ENCODE measurements at places on chromosomes 11 and 22.
A peak's percentile ranks its signal among the peaks of the same experiment; 100 is the strongest.

DNA sequence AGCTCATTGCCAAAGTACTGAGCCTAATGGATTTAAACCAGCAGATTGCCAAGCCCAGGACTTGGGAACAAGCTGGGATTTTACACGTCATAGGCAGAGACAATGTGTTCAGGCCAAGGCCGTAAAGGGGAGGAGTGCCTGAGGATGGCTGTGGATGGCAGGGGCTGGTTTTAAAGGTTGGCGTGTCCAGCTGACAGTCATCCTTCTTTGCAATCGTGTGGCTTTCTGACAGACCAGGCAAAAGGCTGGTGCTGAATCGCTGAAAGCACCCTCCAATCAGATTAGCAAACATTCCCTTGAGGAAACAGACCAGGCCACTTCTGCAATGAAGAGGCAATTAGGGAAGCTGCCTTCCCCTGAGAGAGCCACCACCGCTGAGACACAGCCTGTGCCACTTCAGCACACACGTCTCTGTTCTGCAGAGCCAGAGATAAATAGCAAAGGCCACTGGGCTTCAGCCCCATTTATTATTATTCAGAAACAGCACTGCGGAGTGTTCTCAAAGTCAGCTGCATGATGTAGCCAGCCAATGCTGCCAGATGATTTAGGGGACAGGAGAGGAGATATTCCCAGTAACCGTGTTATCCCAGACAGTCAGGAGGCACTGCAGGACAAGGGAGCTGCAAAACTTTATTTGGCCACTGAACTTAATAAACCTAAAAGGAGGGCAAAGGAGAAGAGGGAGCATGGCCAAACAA, 54.2 kb upstream of the CSNK2A3 start:
- no peak for DNase-seq

- no peak for DNase-seq
Observed at GRCh38 chr11:65793144-65793581, 6.3 kb downstream of the OVOL1 start.

- no peak for DNase-seq
Observed at GRCh38 chr22:21628386-21629254, 1.2 kb downstream of the YDJC start.

DNA sequence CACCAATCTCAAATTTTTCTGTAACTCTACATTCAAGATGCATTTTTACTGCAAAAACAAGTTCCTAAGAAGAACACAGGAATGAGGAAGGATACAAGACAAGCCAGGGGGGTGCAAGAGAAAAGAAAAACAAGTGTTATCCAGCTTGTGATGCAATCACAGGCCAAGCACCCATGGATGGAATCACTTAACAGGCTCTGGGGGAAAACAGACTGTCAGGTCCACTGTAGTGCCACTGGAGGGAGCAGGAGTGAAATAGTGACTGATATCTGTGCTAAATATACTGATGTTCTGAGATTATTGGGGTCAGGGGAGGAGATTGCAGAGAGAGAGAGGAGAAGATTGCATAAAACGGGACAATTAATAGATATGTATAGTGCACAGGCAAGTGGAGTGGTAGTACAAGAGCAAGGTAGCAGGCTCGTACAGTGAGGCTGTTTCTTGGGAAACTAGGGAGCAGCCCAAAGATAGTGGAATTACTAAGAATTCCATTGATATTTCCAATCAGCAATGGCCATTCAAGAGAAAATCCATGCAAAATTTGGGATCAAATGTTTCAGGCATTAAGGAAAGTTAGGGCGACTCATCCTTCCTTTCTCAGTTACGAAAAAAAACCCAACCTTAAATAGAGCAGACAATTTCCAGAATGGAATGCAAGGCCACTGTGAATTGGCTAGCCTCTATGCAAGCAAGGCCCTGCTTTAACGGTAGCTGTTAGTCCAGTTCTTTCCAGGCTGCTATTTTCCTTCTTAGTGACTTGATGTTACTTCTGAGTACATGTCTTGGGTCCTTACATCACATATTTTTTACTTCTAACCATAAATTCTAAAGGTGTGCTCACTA, 52.2 kb upstream of the CEP126 start:
- DNase-seq, result peak; percentile 51

- DNase-seq, result peak; percentile 47
Observed at GRCh38 chr22:39254789-39255298, 10.1 kb upstream of the PDGFB start.

DNA sequence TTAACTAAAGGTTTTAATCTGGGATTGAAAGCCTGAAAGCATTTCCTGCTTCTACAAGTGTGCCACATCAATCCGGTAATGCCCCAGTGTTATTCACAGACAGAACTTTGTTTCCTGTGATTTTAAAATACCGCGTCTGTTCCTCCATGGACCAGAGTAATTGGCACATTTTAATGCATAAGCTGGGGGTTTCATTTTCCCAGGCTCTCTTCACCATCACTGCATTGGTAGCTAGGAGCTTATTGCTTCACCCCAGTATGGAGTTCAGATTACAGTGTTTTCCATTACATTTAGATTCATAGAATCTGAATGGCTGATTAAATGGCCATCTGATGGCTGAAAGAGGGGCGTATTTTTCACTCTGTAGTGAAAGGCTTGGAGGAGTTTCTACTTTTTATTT, 25.7 kb upstream of the CRTAM start:
- DNase-seq, result no peak

GRCh38 chr11:74418509-74418895, 20.3 kb upstream of the PGM2L1 start:
- peak; percentile 75 for DNase-seq

DNA sequence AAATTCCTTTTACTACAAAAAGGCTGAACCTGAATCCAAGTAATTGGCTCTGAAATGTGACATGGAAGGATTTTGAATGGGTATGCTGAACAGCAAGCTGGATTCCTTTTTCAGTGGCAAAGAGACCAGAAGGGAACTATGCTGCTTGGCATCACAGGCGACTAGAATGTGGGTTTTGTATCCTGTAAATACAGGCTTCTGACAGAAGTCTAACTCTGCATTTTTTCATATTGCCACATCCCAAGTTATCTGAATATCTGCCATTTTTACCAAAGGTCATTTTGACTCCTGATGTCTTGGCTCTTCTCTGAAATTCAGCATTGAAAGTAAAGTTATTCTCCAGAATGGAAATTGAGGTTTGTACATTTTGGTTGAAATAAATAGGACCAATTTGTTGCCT, 145.7 kb downstream of the ARHGAP42 start:
- DNase-seq, result no peak

- peak; percentile 29 for DNase-seq
Observed at GRCh38 chr11:124669193-124669592, 4.3 kb downstream of the SIAE start.

GRCh38 chr11:61035526-61035835, 64.0 kb downstream of the CD6 start:
- no peak for DNase-seq

Data from H4 (cell line).